Vagina (tissue), 2 donors: ENCODE measurements at places on chromosomes 3 and 15. TPM values are rescaled to one million over a fixed set of nuclear protein-coding genes. Genes with fewer than 3 reads are reported as not detected.

LRRC31 gene
- total RNA-seq: not detected

- DNase-seq: no peak
Measured at GRCh38 chr3:98290916-98291315, 8.6 kb downstream of the OR5H2 start.

VGLL3 gene
- 17.7 TPM for total RNA-seq

CLEC3B gene
- 41.7 TPM for total RNA-seq

DNA sequence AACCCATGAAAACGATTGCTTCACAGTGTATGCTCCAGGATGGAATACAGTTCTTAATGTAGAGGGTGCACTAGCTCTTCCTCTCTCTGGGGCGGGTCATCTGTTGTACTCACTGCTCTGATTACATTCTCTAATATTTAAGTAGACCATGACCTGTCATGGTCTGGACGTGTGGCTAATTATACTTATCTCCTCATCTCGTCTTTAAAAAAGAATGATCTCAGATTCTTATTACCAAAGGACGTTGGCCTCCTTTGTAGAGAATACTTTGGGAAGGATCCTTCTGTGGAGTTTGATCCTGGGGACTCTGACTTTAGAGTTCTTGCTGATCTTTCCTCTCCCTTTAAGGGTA lies 48.4 kb upstream of the TRAK1 start:
- DNase-seq: no peak

GRCh38 chr3:87363721-87364120 lies 87.3 kb upstream of the POU1F1 start:
- DNase-seq: no peak

- DNase-seq: peak; percentile 47
Measured at GRCh38 chr15:100042558-100042957, 299.2 kb downstream of the ADAMTS17 start.

GRCh38 chr3:120683213-120683612 lies 1.2 kb upstream of the HGD start:
- DNase-seq: no peak

GRCh38 chr3:80238152-80238551 lies 470.4 kb upstream of the ROBO1 start:
- no peak for DNase-seq

DNA sequence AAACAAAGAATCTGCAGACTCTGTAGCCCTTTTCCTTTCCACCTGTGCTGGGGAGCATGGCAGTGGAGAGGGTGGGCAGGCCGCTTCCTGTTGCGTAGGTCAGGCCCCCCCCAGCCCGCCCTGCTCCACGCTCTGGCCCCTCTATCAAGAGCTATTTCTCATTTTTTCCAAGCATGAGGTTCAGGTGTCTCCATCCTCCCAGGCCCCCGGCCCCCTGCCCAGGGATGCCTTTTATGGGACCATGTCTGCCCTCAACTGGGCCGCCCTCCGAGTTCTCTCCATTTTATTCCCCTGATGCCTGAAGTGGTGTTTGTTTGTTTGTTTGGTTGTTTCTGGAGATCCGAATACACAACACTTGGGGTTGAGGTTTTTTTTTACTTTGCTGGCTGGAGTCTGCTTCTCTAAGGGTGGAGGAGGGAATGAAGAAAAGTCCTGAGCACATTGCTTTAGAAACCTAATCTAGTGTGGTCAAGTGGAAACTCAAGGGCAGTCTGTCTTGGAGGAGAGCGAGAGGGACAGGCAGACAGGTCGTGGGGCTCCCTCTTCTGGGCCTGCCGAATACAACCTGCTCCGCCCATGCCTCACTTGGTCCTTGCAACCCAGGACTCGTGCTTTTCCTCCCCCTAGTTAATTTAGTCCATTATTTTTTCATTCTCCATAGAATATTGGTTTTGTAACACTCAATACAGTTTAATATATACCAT lies 176.5 kb upstream of the LYSMD4 start:
- no peak for DNase-seq

DNA sequence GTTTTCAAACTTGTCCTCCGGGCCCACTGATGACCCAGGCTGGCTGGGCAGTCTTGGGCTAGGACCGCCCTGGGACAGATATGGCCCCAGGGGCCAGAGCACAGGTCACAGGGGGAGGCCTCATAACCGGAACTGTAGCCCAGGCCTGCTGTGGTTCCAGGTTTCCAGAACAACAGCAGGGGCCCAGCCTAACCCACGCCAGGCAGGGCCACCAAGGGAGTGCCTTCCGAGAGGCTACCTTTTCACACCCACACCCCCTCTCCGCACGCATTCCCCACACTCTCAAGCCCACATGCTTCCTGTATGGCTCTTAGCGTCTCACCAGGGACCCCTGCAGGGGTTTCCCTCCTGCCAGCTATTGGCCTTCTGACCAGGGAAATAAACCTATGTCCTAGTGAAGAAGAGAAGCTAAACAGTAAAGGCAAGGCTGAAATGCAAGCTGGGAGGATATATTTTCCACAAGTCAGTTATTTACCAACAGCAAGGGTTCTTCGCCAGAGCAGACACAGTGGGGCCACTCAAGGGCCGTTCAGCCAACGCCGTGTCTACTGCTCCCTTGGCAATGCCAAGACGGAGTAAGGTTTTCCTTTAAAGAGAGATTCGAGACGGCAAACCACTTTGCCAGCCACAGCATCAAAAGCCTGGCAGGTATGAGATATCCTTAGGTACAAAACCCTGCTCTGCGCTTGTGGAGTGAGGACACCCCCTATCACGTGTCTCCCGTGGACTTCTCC lies 135.1 kb downstream of the ATP10A start:
- DNase-seq: peak; percentile 54

CCR1 gene
- total RNA-seq: 7.1 TPM

KBTBD13 gene
- not detected for total RNA-seq

ZFYVE19 gene
- 34.4 TPM for total RNA-seq

LRRC34 gene
- total RNA-seq: 0.49 TPM

DNA sequence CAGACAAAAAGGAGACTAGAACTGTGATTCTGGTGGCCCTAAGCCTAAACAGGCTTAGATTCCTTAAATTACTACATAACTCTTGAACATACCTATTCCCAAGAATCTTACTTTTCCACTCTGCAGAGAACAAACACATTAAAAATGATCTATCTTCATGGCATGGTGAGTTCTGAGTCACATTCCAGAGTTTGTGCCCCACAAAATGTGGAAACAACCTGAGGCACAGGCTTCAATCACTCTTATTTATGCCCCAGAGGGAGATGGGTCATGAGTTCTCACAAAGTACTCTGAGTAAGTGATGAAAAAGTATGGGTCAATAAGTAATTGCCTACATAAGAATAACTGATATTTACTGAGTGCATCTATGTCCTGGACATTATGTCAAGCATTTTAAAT lies 137.5 kb upstream of the SLC2A2 start:
- DNase-seq: no peak

DNA sequence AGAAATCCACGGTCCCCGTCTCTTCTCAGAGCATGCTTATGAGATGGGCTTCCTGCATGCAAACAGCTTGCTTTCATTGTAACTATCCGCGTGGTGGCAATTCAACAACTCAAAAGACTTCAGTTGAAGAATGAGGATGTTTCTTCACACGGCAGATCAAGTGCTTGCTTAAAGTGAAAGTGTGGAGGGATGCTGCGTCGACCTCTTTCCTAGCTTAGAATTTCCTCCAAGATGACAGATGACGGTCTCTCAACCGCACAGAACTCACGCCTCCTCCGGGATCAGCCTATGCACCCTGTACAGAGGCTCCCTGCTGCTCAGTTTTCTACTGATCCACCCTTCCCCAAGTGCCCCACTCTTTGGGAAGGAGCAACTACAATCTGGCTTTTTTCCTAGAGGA lies 47.8 kb downstream of the PCSK6 start:
- no peak for DNase-seq

CLRN1 gene
- total RNA-seq: not detected

PYGO1 gene
- 4.4 TPM for total RNA-seq

- DNase-seq: no peak
Measured at GRCh38 chr15:63210151-63211091, 21.0 kb downstream of the RAB8B start.

DNA sequence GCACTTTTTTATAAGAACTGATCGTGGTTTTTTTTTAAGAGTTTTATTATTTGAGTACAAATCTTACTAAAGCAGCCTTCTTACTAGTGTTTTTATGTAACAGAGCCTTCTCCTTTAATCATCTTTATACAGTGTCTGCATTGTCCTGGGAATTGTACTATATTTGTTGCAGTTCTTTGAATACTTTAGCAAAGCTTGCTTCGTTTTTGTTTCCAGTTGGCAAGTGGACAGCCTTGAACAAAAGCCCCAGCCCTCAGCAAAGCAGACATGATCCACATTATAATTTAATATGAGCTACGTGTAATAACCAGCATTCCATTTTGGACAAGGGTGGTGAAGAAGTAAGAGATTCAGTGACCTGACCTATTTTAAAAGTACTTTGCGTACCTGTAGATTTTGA lies 112.2 kb upstream of the FLNB start:
- DNase-seq: no peak

DNA sequence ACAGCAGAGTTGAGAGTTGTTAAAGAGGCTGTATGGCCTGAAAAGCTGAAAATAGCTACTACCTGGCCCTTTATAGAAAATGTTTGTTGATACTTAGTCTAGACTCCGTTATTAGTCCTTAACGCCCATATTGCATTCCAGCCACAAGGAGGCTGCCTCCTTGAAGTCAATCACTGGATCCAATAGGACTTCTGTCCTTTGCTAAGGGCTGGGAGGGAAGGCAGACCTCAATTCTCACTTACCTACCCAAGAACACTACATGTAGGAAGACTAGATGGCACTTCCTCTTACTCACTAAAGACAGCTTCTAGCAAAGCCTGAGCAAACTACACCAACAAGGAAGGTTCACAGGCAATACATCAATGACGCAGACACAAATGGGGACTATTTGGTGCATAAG lies 139.5 kb upstream of the HACD2 start:
- no peak for DNase-seq

DNA sequence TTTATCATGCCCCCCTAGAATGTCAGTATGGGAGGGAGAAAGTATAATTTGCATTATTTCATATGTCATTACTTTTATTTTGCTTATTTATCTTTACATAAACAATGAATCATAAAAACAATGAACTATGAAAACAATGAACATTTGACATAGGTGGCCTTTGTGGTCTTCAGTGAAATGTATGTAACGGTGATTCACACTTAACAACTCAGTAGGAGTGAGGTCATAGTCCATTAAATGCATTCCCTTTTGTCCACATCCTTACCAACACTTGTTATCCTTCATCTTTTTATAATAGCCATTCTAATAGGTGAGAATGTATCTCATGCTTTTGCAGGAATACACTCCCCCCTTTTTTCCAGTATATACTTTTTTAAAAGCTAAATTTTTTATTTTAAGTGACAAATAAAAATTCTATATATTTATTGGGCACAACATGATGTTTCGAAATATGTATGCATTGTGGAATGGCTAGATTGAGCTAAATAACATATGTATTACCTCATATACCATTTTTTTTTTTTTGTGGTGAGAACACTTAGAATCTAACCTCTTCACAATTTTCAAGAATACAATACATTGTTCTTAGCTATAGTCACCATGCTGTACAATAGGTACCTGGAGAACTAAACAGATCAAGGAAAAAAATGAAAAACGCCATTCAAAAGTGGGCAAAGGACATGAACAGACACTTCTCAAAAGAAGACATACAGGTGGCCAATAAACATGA lies 189.5 kb downstream of the WDR72 start:
- no peak for DNase-seq

GRCh38 chr15:57866149-57866736 lies 159.7 kb downstream of the POLR2M start:
- no peak for DNase-seq

KCTD6 gene
- total RNA-seq: 19.6 TPM

GHSR gene
- not detected for total RNA-seq

DNA sequence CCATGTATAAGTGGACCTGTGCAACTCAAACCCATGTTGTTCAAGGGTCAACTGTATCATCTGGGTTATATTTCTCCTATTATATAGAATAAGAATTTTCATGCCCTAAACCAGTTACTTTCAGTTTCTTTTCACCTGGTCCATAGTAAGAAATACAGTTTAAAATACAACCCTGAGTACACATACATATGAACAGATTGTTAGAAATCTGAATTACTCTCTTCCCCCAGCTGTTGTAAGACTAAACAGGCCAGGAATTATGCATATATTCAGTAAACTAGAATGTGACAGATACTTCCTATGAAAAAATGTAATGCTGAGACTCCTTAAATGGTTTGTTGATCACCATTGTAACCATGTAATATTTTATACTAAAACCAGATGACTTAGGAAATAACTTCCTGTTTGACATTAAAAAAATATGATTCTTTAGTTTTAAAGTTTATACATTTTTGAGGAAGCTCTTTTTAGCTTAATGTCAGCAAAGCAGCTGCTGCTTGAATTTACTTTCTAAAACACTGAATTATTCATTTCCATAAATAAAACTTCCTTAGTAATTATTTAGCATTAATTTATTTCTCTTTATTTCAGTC lies 52.5 kb upstream of the ZCWPW2 start:
- no peak for DNase-seq

DNA sequence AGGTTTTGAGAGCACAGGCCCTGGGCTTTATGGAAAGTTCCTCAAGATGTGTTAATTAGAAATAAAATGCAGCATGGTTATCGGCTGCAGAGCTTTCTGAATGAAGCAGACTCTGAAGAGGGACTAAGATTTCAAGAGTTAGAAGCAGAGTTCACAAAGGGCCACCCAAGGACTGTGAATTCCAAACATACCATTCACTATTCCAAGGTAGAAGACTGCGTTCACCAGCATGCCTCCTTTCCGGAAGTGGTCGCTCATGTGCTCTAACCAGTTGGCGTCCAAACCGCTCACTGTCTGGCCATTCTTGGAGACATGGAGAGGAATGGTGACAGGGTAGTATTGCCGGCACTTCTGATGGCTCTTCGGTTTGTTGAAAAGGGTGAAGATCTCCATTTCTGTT lies 104.9 kb downstream of the OXNAD1 start:
- DNase-seq: no peak
